Dorsolateral prefrontal cortex (tissue), 122 donors: ENCODE measurements at places on chromosomes 7 and 10. TPM values are rescaled to one million over a fixed set of nuclear protein-coding genes. Genes with fewer than 3 reads are reported as not detected.

The PYROXD2 gene
- 12.6 TPM for total RNA-seq

The CCL24 gene
- not detected for total RNA-seq

The UPK3BL2 gene
- total RNA-seq: 31.6 TPM

The CPA4 gene
- total RNA-seq: 0.66 TPM

The CTAGE8 gene
- not detected for total RNA-seq

The SRGN gene
- total RNA-seq: 98.3 TPM

The SEMA3D gene
- total RNA-seq: 4.2 TPM

The ZNF117 gene
- total RNA-seq: 22.8 TPM

The PLXDC2 gene
- total RNA-seq: 40.2 TPM

The CRHR2 gene
- total RNA-seq: 3.4 TPM

The FAM24B gene
- total RNA-seq: 6.5 TPM

The WIPF3 gene
- 28.8 TPM for total RNA-seq

The ST7 gene
- 42.7 TPM for total RNA-seq

The HYAL4 gene
- not detected for total RNA-seq

The ENO4 gene
- total RNA-seq: 1.9 TPM

The SPDYE2B gene
- total RNA-seq: not detected

The CLIP2 gene
- 145 TPM for total RNA-seq

The CYP3A4 gene
- total RNA-seq: not detected

The GRM3 gene
- 66.0 TPM for total RNA-seq

The TAS2R5 gene
- 5.6 TPM for total RNA-seq

The STEAP2 gene
- 42.7 TPM for total RNA-seq

The DPY19L1 gene
- 65.6 TPM for total RNA-seq

The MYPN gene
- not detected for total RNA-seq

The TMEM236 gene
- 0.24 TPM for total RNA-seq

The CADPS2 gene
- total RNA-seq: 82.2 TPM

The CNPY1 gene
- not detected for total RNA-seq

The SLC16A9 gene
- total RNA-seq: 6.7 TPM

The CFAP69 gene
- total RNA-seq: 16.6 TPM

The MGAM2 gene
- total RNA-seq: not detected

The UPK3B gene
- total RNA-seq: 1.6 TPM

The IRF5 gene
- total RNA-seq: 9.0 TPM

The TUBB8 gene
- total RNA-seq: not detected

The ANKRD30A gene
- not detected for total RNA-seq

The PCDH15 gene
- 7.8 TPM for total RNA-seq

The OR2A12 gene
- total RNA-seq: not detected

The LBX1 gene
- not detected for total RNA-seq

The GTF2IRD1 gene
- total RNA-seq: 35.2 TPM

The ADAM22 gene
- 75.0 TPM for total RNA-seq
